Lower leg skin (tissue), 4 donors: ENCODE measurements at places on chromosomes 7 and 10.

GRCh38 chr7:151549083-151549482 is 29.4 kb upstream of the RHEB start:
- DNase-seq, result no peak

- no peak for DNase-seq
These were observed 43.1 kb upstream of the SNX13 start for GRCh38 chr7:17983221-17984062.

GRCh38 chr10:100878291-100878910 is 34.4 kb upstream of the SLF2 start:
- DNase-seq, result no peak

DNA sequence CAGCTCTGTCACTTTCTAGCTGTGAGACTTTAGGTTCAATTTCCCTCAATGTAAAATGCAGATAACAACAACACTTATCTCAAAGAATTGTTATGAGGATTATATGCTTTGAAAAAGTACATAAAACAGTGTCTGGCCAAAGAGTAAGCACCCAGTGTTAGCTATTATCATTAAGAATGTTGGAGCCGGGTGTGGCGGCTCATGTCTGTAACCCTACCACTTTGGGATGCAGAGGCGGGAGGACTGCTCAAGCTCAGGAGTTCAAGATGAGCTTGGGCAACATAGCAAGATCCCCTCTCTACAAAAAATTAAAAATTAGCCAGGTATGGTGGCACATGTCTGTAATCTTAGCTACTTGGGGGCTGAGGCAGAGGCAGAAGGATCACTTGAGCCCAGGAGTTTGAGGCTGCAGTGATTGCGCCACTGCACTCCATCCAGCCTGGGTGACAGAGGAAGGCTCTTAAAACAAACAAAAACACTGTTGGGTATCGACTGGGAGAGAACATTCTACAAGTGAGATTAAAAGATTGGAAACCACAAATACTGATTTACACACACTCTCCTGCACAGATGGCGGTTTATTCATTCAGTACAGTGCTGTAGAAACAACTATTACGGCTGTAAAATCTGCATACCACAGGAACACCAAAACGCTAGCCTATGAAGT is 107.3 kb downstream of the PROSER2 start:
- DNase-seq, result no peak

DNA sequence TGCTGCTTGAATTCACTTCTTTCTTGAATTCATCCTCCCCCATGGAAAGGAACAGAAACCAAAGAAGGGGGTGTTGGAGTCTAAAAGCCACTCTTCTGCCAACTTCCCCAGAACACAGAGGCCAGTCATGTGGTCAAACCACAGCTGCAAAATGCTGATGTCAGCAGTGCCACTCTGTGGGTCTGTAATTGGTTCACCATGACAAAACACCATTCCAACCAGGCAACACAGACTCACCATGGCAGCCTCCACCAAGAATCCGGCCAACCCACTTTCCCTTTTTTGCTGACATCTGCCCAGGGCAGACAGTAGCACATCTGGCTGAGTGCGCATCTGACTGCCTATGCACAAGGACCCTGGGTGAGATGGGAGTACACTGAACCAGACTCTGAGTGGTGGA is 16.8 kb downstream of the OSBPL3 start:
- peak; percentile 70 for DNase-seq

DNA sequence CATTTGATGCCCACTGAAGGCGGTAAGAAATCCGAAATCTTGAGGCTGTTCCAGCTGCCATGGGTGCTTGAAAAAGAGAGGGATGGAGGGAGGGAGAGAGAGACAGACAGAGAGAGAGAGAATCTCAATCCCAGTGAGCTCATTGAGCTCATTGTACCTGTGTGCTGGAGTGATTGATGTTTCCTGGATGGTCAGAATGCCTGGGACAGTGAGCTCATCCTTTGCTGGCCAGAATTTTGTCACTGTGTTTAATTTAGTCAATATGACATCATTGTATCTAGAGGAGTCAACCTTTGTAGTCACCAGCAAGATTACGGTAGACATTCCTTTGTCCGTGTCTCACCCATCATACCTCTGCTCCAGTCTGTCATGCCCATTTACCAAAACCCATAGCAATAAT is 625.4 kb upstream of the POM121L12 start:
- no peak for DNase-seq

- no peak for DNase-seq
These were observed 17.8 kb downstream of the ESYT2 start for GRCh38 chr7:158811461-158811860.

GRCh38 chr10:133176546-133176945 is 16.5 kb downstream of the KNDC1 start:
- no peak for DNase-seq

DNA sequence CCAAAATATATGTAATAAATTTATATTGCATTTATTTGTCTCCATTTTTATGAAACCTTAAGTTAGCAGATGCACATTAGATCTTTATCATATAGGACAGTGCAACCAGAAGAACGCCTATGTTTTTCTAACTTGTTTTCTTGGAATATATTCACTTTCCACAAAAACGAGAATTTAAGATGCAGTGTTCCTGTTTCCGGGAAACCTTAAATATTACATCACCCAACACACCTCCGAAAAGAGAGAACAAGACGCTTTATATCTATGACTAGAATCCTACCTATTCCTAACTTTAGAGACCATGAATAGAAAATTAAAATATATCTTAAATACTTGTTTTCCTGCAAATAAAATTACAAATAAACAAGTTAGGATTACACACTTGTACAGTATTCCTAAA is 1.9 kb downstream of the EZH2 start:
- DNase-seq, result no peak

DNA sequence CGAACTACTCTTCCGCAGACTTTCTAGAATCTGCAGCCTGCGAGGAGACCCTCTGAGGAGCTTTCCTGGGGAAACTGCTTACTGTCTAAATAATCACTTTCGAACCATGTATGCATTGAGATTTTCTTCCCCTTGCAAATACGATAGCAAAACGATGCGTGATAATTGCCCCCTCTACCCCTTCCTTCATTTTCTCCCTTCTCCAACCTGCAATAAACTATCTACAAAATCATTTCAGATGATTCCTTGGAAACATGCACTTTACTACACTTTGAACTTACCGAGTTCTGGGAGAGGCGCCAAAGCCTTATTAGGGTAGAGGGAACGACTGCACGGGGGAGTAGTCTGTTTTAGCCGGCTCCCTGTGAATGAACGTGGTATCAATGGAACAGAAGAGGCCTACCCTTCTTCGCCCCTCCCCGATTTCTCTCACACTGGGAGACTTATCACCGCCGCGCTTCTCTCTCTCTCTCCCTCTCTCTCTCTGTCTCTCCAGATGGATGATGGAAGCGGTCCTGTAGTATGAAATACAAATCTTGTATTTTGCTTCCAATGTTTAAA is at the start of gene FGFBP3:
TSS of gene FGFBP3 (minus strand) at position 370 of the 561 bp plus-strand sequence. CDS start 517 bp downstream, outside the sequence.
- no peak for DNase-seq

DNA sequence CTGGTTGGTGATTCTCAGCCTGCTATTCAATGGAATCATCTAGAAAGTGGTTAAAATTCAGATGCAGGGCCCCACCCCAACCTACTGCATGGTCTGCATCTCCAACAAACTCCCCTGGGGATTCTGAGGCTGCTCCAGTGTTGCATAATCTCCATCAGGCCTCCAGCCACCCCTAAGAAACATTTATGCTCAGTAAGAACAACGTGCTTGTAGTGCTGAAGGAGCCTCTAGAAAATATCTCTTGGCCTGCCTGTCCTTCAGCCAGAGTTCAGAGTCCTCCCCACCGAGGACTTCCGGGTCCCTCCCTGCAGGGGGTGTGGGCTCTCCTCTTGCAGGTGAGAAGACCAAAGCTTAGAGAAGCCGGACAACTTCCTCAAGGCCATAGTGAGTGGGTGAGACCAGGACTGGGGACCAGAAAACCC is 159.8 kb downstream of the SH3PXD2A start:
- DNase-seq, result no peak

DNA sequence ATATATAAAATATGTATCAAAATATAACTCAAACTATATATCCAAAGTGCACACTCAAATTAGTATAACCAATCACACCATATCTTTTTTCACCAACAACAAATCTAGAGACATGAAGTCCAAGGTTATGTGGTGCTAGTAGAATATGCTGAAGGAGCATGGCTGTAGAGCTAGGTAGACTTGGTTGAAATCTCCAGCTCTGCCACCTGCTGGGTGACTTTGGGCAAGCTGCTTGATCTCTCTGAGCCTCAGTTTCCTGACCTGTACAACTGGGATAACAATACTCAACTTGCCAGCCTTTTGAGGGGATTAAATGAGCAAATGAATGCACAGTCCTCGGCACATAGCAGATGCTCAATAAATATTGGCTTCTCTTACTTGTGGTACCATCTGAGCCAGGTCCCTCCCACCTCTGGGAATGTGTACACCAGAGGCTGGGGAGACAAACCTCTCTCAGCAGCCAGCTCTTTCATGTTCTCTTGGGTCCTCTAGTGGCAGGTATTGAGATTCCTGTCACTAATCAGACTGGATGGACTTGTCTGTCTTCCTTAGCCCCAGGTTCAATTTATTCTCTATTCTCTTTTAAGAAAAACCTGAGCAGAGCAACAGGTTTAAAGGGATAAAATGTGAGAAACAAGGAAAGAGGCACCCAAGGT is 94.3 kb upstream of the PDE1C start:
- no peak for DNase-seq

- no peak for DNase-seq
These were observed 544.2 kb downstream of the KIF20B start for GRCh38 chr10:90245623-90246022.

- DNase-seq, result no peak
These were observed 745.4 kb downstream of the PHTF2 start for GRCh38 chr7:78543976-78544375.

GRCh38 chr7:77727936-77728701 is 31.9 kb downstream of the RSBN1L start:
- DNase-seq, result no peak

GRCh38 chr7:21462081-21462480 is 34.2 kb downstream of the SP4 start:
- DNase-seq, result no peak

GRCh38 chr10:46284286-46285229 is 2.2 kb upstream of the ANTXRL start:
- DNase-seq, result peak; percentile 84

GRCh38 chr10:12262278-12262981 is 66.4 kb downstream of the CDC123 start:
- DNase-seq, result no peak

DNA sequence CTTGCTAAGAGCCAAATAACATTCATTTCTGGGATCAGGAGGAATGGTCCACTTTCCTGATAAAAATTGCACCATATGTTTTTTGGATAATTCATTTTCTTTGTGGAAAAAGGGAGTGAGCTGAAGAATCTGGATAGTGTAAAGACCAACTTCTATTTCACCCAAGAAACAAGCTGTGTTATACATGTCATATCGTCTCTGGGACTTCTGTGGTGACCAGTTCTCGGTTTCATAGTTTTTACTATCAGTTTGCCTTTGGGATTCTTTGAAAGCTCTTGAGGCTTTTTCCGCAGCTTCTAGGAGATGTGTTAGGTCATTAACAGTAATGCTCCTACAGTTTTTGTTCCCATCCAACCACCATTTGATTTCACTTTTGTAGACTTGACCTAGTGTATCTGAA is 14.4 kb upstream of the SAMD9 start:
- DNase-seq, result no peak

- no peak for DNase-seq
These were observed 128.1 kb downstream of the ZNF438 start for GRCh38 chr10:30903397-30904138.

DNA sequence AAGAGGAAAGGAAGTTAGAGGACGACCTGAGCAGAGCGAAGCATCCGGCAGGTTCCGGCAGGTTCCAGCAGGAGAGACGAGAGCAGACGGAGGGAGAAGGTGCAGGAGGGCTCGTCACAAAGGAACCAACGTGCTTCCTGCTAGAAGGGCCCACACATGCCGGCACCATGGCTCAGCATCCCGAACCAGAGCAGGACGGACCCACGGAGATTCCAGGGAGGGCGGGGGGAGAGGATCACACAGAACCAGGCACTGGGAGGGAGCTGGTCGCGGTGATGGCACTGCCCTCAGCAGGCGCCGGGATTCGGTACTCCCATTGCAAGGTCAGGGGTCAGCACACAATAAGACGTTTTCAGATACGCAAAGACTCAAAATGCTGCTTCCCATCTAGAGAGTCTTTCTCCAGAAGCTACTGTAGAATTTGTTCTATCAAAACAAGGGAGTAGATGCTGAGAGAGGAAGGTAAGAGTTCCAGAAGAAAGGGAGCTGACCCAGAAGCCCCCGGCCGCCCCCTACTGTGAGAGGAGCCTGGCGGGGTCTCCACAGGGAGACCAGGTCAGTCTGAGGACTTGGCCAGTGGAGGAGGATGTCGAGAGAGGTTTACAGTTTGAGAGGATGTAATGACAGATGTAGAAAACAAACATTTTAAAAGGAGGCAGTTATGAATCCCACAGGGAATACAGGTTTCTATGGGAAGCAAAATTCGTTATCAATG is 23.6 kb upstream of the PWWP2B start:
- peak; percentile 79 for DNase-seq

DNA sequence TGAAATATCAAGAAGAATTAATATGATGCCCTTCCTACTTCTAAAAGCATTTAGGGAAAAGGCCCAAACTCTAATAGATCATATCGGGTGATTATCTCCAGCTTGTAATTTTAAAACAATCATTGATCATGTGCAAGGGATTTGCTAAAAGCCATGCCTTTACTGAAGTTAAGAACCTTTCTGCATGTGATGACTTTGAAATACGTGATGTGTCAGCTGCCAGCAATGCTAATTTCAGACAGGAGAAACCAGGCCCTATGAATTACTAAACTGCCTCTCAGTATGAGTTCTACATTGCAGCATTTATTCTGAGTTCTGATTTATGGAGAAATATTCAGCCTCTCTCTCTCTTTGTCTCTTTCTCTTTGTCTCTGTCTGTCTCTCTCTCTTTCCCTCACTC is 203.6 kb upstream of the AKR1E2 start:
- DNase-seq, result no peak

- DNase-seq, result no peak
These were observed 6.9 kb downstream of the RADIL start for GRCh38 chr7:4876586-4876985.

- DNase-seq, result no peak
These were observed 286.1 kb upstream of the C7orf33 start for GRCh38 chr7:148304456-148304855.

- no peak for DNase-seq
These were observed 157.3 kb upstream of the PPP2R2D start for GRCh38 chr10:131743190-131744151.

DNA sequence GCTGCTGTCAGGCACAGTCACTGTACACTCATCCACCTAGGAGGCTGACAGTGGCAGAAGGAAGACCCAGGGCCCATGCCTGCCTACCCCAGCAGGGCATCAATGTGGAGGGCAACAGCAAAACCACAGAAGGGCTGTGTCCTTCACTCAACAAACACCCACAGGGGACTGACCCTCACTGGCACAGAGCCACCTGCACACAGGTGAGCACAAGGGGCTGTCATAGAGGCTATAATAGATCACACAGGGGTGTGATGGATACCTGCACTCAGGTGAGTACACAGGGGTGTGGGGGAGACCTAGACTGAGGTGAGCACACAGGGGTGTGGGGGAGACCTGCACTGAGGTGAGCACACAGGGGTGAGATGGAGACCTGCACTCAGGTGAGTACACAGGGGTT is 132.8 kb upstream of the TCERG1L start:
- DNase-seq, result peak; percentile 46
